ENCODE measurements at places on chromosomes 6 and 20.

- no peak for DNase-seq
Observed at GRCh38 chr6:160041608-160042007, 72.7 kb downstream of the IGF2R start.

GRCh38 chr6:6148192-6148815 is 141.6 kb upstream of the NRN1 start:
- no peak for DNase-seq

DNA sequence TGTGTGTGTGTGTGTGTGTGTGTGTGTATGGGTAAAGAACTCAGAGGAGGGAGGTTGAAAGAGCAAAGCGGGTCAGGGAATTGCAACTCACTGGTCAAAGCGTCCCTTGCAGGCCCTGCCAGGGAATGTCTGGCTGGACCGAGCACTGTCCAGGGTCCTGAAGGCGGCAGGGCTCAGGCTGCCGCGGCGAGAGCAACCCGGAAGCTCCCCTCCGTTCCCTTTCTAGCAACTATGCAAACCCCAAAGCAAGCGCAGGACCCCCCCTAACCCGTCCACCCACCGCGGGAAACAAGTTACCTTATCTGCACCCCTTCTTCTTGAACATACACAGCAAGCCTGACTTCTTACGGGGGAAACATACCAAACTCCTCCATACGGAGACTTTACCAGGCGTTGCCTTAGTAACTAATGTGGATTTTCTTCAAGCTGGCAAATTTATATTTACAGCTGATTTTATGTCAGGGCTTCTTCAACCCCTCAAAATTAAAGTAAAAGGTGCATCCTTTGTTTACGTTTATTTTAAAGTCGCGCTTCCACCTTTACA is 538 bp upstream of the GRM1 start:
- DNase-seq: peak; percentile 31

DNA sequence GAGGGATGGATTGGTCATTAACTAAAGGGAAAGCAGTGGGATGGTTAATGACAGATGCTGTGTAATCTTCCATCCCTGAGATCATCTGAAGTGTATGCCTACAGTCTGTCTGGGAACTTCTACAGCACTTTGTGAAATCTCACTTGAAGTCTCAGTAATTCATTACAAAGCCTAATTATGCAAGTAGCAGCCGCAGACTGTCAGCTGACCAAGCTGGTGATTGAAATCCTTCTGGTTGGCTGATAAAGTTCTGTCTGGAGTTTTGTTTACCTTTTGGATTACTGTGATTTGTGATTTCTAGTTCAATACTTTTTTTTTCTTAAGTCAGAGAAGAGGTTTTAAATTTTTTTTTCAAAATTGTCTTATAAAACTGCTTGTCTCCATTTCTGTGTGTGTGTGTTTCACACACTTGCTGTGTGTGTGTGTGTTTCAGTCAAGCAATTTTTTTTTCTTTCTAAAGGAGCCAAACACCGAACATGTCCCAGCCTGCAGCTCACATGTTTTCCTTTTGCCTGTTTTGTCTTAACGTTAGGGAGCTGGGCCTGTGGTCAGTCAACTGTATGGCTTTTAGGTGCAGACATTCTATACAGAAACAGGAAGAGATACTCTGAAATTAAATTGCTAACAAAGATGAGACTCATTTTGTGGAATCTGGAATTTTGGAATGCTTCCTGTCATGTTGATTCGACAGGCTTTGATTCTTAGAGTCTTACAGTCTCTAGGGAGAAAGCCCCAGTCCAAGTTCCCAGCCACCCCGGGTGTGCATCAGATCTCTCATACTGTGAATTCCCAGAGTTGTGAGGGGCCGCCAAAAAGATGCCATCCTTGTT is 28.5 kb upstream of the ADGRF4 start:
- DNase-seq: no peak

GRCh38 chr20:64193058-64193457 is 28.8 kb downstream of the MYT1 start:
- DNase-seq: no peak

DNA sequence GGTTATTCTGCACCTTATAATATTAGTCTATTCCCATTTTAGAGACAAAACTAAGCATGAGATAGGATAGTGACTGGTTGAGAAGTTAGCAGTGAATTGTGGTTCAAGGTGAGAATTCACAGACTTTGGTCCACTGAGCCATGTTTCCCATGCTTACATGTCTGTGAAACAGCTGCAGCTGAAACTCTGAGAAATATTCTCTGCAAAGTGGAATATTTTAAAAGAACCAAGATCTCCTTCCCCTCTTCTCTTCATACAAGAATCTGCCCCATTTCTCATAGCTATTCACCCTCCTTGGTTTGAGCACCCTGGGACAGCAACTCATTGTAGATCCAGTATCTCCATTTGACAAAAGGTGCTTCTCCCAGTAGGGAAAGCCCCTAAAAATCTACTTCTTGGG is 70.2 kb upstream of the TMEM170B start:
- DNase-seq: no peak
